ENCODE measurements at places on chromosomes 2 and 18.

- DNase-seq: no peak
Measured at GRCh38 chr2:191905336-191905735, 58.4 kb upstream of the CAVIN2 start.

DNA sequence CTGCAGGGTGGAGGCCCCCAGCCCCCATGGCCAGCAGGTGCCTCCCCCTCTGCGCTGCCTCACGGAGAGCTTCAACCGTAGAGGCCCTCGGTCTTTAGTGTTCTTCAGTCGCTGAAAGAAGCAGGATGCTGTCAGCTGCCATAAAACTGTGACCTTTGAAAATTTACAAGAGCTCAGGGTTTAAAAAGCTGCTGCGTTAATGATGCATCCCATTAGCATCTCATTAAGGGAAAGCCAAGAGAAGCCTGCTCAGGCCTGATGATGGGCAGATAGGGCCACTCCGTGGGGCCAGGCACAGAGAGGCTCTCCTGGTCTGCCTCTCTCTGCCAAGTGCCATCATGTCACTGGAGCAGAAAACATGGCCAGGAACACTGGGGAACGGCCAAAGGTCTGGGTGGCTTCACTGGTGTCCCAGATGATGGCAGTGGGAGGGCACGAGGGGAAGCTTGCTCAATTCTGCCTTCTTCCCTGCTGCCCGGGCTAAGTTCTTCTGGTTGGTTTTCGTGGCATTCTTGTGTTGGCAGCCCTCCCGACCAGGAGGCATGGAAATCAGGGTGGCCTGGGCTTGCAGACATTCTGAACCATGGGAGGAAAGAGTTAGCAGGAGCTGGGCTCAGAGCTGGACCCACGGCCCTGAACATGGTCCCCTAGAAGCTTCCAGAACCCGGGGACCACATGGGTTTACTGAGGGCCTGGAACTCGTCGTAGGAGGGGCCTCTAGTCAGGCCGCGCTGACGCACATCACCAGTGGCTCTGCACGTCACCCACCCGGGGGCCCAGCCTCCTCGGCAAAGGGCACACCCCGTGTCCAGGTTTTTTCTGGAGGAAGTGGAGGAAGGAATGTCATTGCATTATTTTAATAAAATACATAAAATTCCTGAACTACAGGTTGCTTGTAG is 250.7 kb downstream of the KLHL29 start:
- DNase-seq: no peak

GRCh38 chr2:200667413-200667812 is 81.6 kb downstream of the AOX1 start:
- DNase-seq: no peak

DNA sequence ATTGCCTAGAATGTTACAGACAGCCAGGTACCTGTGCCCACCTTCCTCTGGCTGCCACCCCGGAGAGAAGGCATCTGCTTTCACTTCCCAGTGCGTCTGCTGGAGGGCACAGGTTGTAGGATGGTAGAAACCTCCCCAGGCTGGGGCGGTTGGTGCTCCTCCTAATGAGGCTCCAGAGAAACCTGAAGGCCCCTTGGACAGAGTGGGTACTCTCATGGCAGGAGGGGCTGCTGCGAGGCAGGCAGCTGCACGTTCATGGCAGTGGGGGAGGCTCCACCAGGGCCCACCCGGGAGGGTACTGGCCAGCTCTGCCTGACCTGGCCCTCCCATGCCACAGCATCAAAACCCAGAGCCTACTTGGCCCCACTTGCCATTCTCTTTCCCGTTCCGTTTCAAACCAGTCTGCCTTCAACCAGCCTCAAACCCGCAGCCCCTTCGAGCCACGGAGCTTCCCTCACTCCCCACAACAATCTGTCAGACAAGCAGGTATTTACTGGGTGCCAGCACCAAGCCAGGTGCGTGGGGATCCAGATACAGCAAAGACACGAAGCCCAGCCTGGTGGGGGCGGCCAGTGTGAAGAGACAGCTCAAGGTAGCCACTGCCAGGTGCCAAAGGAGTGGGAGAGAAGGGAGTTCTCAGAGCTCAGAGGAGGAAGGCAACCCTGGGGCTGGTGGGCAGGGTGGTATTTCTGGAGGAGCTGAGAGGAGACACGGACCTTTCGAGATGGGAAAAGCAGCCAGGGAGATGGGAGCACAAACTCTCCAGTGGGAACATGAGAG is 229.6 kb downstream of the LOXHD1 start:
- DNase-seq: no peak

DNA sequence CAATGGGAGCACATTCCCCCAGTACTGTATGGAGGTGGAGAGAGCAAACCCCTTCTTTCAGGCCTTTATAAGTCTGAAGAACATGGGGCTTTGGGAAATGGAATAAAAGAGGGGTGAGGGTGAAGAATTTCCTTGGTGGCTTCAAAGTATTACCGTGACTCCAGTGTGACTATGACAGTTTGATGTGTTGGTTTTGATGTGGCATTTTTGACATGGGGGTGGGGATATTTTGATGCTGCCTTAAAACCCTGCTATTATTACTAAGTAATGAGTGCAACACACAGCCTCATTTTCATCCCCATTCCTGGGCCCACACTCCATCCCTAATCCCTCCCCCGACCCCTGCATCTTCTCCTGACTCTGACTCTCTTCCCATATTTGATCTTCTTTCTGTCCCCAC is 23.6 kb downstream of the QPCT start:
- no peak for DNase-seq
